CD14-positive monocyte (primary cell): ENCODE measurements at places on chromosomes 7 and 10. TPM values are rescaled to one million over a fixed set of nuclear protein-coding genes. Genes with fewer than 3 reads are reported as not detected.

Gene GNGT1
- not detected for polyA plus RNA-seq

Gene ITPRID1
- polyA plus RNA-seq, result not detected in 2 replicates

Gene HOXA3
- not detected for polyA plus RNA-seq

Gene COBL
- not detected for polyA plus RNA-seq

DNA sequence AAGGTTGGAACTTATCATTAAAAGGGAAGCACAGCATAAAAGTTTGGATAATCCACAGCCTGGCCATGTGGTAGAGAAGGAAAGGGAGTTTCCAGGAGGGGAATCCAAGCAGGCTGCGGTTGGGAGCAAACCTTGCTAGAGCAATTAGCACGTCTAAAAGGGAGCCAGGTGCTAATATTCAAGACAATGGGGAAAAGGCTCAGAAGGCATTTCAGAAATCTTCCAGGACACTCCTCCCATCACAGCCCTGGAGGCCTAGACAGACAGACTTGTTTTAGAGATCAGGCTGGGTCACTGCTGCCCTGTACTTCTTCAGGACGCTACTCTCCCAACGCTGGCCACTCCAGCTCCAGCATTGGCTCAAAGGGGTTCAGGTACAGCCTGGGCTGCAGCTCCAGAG is 96.2 kb upstream of the KAT6B start:
- H3K27me3 ChIP-seq, result no peaks in the 10 kb centered on the region
- H3K4me1 ChIP-seq, result no peaks in the 10 kb centered on the region
- H3K4me3 ChIP-seq, result no peak overlapping the region
- DNase-seq, result no peak

DNA sequence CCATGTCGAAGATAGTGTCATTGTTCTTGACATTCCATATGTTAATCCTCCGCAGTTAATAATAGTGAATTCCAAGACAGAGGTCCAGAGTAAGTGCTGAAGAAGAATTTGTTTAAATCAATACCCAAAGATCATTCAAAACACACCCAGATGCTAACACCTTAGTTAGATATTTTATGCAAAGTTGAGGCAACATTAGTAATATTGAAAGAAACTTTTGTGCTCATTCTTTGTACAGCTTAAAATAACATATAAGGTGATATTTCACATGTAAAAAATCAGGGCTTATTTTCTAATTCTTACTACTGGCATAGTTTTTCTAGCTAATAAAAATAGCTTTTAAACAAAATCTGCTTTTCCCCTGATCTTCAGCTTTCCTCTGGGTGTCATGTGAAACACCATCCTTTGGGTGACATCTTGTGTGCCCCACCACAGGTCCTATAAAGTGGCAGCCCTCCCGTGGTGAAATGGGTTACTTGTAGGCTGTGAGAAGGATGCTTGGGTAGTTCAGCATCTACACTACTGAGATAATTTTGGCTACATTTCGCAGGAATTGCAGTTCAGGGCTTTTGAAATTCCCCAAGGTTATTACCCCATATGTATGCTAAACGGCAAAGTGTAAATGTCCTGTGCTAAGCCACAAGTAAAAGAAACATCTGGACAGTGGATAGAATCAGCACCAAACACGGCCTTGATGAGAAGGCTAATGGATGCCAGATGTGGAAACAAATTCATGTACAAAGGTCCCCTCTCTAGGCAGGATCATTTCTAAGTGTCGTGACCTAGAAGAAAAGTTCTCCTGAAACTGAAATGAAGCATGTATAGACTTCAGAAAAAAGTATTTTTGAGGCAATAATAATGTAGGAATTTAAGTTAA is 105.4 kb downstream of the GRM3 start:
- H3K36me3 ChIP-seq, result no peaks in the 10 kb centered on the region
- no peak for DNase-seq
- no peaks in the 10 kb centered on the region for H3K4me1 ChIP-seq
- no peak overlapping the region for H3K4me3 ChIP-seq
- no peak overlapping the region for H3K27ac ChIP-seq

Gene PTPRN2
- 0.97 TPM for polyA plus RNA-seq

Gene HEPACAM2
- polyA plus RNA-seq, result not detected in 2 replicates

DNA sequence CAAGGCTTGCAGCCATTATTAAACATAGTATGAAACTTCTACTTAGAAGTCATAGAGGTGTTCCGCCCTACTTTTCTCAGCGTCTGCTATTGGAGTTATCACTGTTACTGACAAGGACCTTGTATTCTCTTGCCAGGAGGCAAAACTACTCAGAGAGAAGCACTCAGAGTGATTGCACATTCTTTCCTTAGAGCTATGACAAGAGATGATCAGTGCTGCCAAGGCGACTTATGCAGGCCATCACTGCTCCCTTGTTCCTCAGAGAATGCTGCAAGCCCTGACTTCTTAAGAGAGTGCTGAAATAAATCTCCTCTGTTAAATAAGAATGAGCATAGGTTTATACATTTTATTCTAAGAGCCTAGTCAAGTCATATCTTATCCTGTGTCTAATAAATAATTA is 534.6 kb upstream of the PHF14 start:
- H3K27me3 ChIP-seq, result no peaks in the 10 kb centered on the region
- DNase-seq, result no peak
- no peaks in the 10 kb centered on the region for H3K4me1 ChIP-seq
- no peak overlapping the region for H3K4me3 ChIP-seq

- no peaks in the 10 kb centered on the region for H3K36me3 ChIP-seq
- H3K4me1 ChIP-seq, result no peaks in the 10 kb centered on the region
- H3K27me3 ChIP-seq, result no peaks in the 10 kb centered on the region
- H3K27ac ChIP-seq, result no peak overlapping the region
- DNase-seq, result no peak
These were observed 10.2 kb upstream of the SLC25A28 start for GRCh38 chr10:99630433-99630832.

Gene FOXI2
- not detected for polyA plus RNA-seq

Gene ANKRD1
- polyA plus RNA-seq, result not detected in 2 replicates

DNA sequence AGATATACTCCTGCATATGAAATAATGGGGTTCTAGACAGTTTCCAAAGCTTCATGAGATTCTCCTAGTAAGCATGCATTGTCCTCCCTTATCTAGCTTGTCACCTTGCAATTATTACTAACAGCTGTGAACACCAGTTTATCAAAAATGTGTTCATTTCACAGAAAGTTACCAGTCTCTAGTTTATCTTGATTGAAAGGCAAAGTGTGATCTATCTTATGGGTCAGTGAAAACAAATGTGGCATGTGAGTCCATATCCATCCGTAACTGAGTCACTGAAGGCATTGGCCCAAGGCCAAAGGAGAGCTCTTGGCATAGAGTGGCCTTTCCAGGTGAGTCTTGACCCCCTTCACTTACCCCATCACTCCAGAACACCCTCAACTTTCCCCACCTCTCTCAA is 53.2 kb downstream of the GSAP start:
- no peaks in the 10 kb centered on the region for H3K27me3 ChIP-seq
- H3K27ac ChIP-seq, result no peak overlapping the region
- DNase-seq, result no peak
- H3K4me1 ChIP-seq, result no peaks in the 10 kb centered on the region
- no peak overlapping the region for H3K4me3 ChIP-seq

DNA sequence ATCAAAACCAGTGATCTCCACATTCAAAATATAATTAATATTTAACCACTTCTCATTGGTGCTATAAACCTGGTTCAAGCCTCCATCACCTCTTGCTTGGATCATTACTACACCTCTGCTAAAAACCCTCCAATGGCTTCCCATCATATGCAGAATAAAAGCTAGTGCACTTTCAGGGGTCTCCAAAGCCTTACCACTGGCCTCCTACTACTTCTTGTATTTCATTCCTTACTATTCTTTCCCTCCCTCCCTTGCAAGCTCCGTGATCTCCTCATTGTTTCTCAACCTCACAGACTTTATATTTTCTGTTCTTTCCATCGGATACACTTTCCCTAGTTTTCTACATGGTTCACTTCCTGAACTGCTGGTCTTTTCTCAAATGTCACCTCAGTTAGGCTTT is 31.5 kb downstream of the LMOD2 start:
- peaks cover 47% of the 10 kb centered on the region for H3K36me3 ChIP-seq
- no peak for DNase-seq
- H3K27ac ChIP-seq, result no peak overlapping the region
- no peaks in the 10 kb centered on the region for H3K4me1 ChIP-seq
- H3K4me3 ChIP-seq, result no peak overlapping the region
- H3K27me3 ChIP-seq, result no peaks in the 10 kb centered on the region

Gene ATRNL1
- not detected in 2 replicates for polyA plus RNA-seq

DNA sequence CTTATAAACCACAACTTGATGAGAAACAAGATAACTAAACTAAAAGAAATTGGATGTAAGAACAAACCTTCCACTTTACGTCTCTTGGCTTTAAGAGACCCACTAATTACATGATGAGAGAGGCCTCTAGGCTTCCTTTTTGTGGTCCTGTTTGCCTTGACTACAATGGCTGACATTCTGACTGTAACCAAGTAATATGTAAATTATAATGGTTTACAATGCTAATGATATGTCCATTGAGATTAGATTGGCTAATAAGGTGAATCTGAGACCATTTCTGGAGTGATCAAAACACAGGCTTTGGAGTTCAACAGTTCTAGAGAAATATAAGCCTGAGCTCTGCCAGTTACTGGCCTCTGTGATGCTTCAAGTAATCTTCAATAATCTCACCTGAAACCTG is 39.4 kb upstream of the AGMO start:
- no peaks in the 10 kb centered on the region for H3K36me3 ChIP-seq
- no peak overlapping the region for H3K4me3 ChIP-seq
- H3K4me1 ChIP-seq, result no peaks in the 10 kb centered on the region

DNA sequence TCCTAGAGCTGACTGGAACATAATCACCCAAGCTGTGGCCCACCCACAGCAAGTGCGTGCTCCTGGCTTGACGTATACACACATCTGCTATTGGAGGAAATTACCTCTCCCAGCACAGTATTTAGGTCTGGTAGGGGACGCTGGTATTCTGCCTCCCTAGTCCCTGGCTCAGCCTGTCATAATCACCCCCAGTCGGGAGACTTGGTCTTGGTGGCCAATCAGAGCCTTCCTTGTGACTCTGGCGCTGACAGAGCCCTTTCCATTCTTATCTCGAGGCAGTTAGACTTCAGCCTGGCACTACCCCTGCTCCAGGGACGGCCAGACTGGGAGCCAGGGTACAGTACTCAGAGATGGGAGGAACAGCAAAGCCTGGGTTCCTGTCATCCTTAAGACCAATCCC is 14.3 kb upstream of the PRKAG2 start:
- H3K27me3 ChIP-seq, result no peaks in the 10 kb centered on the region
- no peaks in the 10 kb centered on the region for H3K36me3 ChIP-seq
- no peak overlapping the region for H3K27ac ChIP-seq
- peaks cover 12% of the 10 kb centered on the region for H3K4me1 ChIP-seq
- DNase-seq, result no peak

GRCh38 chr10:4704034-4704545 is 121.9 kb upstream of the AKR1E2 start:
- no peak overlapping the region for H3K4me3 ChIP-seq
- no peaks in the 10 kb centered on the region for H3K36me3 ChIP-seq
- H3K4me1 ChIP-seq, result peaks cover 9% of the 10 kb centered on the region
- no peaks in the 10 kb centered on the region for H3K27me3 ChIP-seq

DNA sequence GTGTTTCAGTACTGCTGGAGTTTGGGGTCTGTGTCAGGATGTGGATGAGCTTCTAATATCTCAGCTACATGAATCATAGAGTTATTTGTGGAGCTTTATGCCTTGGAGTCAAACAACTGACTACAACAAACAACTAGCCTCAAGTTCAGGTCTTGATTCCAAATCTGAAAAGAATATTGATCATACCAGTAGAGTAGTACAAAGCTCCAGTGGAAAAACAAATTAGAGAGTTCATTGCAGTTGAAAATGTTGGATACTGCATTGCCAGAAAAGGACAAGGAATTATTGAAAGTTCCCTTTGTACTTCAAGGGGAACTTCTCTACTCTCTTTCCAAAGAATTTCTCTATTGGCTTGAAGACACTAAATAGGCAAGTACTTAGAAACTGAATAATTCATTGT is 117.6 kb upstream of the CTTNBP2 start:
- H3K36me3 ChIP-seq, result no peaks in the 10 kb centered on the region
- no peak overlapping the region for H3K4me3 ChIP-seq
- no peak for DNase-seq
- H3K27ac ChIP-seq, result no peak overlapping the region
- H3K4me1 ChIP-seq, result no peaks in the 10 kb centered on the region

Gene OPN4
- polyA plus RNA-seq, result not detected

Gene OR2A12
- polyA plus RNA-seq, result not detected in 2 replicates

Gene RNF133
- not detected for polyA plus RNA-seq

DNA sequence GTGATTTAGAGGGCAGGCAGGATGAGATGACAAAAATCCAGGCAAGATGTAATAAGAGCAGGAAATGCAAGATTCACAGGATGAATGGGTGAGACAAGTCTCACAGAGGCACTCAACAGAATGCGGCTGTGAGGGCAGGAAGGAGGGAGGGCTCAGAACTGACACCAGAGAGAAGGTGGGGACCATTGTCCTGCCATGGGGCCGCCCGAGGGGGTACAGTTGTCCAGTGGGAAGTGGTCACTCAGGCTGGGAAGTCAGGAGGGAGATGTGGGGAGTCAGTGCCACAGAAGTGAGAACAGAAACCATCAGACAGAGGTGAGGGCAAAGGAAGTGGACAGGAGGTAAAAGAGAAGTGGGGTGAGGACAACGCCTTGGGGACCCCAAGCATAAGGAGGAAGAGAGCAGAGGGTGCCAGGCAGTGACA is 8.9 kb downstream of the HIP1 start:
- peak; percentile 21 for DNase-seq
- no peak overlapping the region for H3K4me3 ChIP-seq
- H3K36me3 ChIP-seq, result no peaks in the 10 kb centered on the region
- peaks cover 24% of the 10 kb centered on the region for H3K4me1 ChIP-seq

Gene CISD1
- polyA plus RNA-seq, result 24.9 TPM

DNA sequence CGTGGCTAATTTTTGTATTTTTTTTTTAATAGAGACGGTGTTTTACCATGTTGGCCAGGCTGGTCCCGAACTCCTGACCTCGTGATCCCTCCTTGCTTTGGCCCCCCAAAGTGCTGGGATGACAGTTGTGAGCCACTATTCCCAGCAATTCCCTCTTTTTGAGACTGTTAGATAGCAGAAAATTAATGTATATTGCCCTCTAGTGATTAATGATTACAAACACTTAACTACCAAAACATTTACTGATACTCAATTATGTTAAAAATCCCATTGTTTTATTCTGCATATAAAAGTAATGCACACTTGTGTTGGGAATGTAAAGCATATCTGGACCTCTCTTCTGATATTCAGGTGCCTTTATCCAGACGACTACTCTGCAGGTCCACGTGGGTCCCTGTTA is 41.2 kb upstream of the COBL start:
- H3K4me1 ChIP-seq, result no peaks in the 10 kb centered on the region
- no peak for DNase-seq
- no peak overlapping the region for H3K4me3 ChIP-seq
- H3K36me3 ChIP-seq, result no peaks in the 10 kb centered on the region
- no peaks in the 10 kb centered on the region for H3K27me3 ChIP-seq
- no peak overlapping the region for H3K27ac ChIP-seq

Gene ANXA8
- 2.9 TPM for polyA plus RNA-seq

Gene PILRA
- polyA plus RNA-seq, result 491 TPM

Gene HMX2
- not detected for polyA plus RNA-seq
